ENCODE measurements at places on chromosomes 2 and 18. TPM values are rescaled to one million over a fixed set of nuclear protein-coding genes. Genes with fewer than 3 reads are reported as not detected.

DNA sequence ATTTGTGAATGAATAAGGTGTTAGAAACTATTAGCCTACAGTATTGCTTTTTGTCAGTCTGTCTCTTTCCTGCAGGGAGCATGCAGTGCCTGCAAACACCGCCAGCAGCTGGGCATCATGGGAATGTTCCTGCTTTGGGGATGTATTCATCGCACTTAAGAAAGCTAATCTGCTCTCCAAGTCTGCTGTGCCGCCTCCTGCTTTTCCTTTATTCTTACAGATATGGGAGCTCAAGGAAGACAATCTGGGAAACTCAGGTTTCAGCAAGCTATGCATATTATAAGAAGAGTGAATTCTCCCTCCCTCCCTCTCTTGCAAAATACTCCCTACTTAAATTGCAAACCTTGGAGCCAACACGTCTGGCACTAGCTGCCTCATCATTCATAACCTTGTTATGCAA is 479.2 kb upstream of the ACVR2A start:
- DNase-seq: no peak
- H3K27me3 ChIP-seq: no peaks in the 10 kb centered on the region
- no peak overlapping the region for H3K27ac ChIP-seq
- no peaks in the 10 kb centered on the region for H3K36me3 ChIP-seq
- no peaks in the 10 kb centered on the region for H3K4me1 ChIP-seq
- H3K4me3 ChIP-seq: no peak overlapping the region

- no peak overlapping the region for H3K4me3 ChIP-seq
- H3K27me3 ChIP-seq: no peaks in the 10 kb centered on the region
- H3K36me3 ChIP-seq: no peaks in the 10 kb centered on the region
Measured at GRCh38 chr18:21725201-21725600, 15.4 kb upstream of the MIB1 start.

NCL gene
- 1,186 TPM for total RNA-seq

DNA sequence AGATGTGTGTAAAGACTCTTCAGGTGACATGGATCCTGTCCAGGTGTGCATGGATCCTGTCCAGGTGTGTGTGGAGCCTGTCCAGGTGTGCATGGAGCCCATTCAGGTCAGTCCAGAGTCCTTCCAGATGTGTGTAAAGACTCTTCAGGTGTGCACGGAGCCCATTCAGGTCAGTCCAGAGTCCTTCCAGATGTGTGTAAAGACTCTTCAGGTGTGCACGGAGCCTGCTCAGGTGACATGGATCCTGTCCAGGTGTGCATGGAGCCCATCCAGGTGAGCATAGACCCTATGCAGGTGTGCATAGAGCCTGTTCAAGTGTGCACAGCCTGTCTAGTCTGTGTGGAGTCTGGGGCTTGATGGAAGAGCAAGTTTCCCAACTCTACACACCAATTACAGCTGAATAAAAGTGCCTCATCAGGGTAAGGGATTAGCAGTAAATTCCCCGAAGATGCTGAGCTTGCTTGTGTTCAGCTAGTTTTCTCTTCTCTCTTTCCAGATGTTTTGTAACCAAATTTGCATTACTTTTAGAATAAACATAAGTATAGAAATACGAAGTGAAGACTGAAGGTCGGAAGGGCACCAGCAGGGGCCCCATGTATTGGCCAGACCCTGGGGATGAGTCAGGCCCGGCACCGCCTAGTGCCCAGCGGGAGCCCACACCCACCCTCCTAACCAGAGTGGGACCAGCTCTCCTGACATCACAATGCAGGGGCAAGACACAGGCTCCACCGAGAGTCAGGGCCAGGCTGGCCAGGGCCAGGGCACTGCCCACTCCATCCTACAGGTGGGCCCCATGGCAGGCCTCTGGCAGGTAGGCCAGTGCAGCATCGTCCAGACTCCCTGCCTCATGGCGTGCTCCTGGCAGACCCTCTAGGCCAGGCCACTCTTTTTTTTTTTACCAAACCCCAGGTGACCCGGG is 38.6 kb upstream of the GPC1 start:
- no peak for DNase-seq
- H3K27ac ChIP-seq: no peak overlapping the region
- no peaks in the 10 kb centered on the region for H3K4me1 ChIP-seq
- H3K27me3 ChIP-seq: no peaks in the 10 kb centered on the region
- H3K4me3 ChIP-seq: no peak overlapping the region

ABCG8 gene
- not detected for total RNA-seq

GRCh38 chr18:58069721-58070292 is 25.8 kb downstream of the NEDD4L start:
- no peak overlapping the region for H3K27ac ChIP-seq
- no peak for DNase-seq
- no peaks in the 10 kb centered on the region for H3K36me3 ChIP-seq
- H3K27me3 ChIP-seq: no peaks in the 10 kb centered on the region
- H3K4me3 ChIP-seq: no peak overlapping the region

- no peaks in the 10 kb centered on the region for H3K36me3 ChIP-seq
- H3K4me3 ChIP-seq: no peak overlapping the region
- no peaks in the 10 kb centered on the region for H3K4me1 ChIP-seq
- DNase-seq: no peak
- no peak overlapping the region for H3K27ac ChIP-seq
Measured at GRCh38 chr2:65164426-65164891, 34.6 kb upstream of the RAB1A start.

CDKL4 gene
- 0.79 TPM for total RNA-seq
